AG08395 (cell line): ENCODE measurements at places on chromosomes 6 and 20.

GRCh38 chr20:58020656-58021454, 207.6 kb downstream of the ANKRD60 start:
- DNase-seq, result no peak

- peak; percentile 71 for DNase-seq
Measured at GRCh38 chr6:113120582-113121285, 736.4 kb upstream of the MARCKS start.

- DNase-seq, result no peak
Measured at GRCh38 chr6:15887491-15888461, 224.9 kb upstream of the DTNBP1 start.

DNA sequence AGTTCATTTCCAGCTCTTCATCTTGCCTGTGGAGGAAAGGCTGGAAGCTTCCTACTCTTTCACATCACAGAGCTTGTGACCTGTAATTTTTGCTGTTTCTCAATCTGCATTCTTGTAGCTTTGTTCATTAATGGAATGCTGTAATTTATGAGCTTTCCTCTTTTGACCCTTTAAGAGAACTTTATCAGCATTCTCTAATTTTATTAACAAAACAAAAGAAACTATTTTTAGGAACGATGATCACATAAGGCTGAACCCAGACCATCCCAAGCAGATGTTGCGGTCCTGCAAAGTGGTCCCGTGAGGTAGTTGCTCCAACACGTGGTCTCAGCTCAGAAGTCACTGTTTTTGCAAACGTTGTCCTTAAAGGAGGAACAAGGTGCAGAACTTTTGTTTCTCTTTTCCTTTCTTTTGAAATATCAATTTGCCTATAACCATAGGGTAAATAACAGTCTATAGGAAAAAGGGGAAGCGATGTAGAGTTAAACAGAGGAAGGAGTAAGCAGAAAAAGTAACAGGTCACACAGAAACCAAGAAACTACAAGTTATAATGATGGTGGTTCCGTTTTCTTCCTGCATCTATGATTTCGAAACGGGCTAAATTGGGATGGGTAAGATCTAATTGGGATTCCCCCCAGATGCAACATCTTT, 121.3 kb upstream of the PHACTR1 start:
- peak; percentile 56 for DNase-seq

DNA sequence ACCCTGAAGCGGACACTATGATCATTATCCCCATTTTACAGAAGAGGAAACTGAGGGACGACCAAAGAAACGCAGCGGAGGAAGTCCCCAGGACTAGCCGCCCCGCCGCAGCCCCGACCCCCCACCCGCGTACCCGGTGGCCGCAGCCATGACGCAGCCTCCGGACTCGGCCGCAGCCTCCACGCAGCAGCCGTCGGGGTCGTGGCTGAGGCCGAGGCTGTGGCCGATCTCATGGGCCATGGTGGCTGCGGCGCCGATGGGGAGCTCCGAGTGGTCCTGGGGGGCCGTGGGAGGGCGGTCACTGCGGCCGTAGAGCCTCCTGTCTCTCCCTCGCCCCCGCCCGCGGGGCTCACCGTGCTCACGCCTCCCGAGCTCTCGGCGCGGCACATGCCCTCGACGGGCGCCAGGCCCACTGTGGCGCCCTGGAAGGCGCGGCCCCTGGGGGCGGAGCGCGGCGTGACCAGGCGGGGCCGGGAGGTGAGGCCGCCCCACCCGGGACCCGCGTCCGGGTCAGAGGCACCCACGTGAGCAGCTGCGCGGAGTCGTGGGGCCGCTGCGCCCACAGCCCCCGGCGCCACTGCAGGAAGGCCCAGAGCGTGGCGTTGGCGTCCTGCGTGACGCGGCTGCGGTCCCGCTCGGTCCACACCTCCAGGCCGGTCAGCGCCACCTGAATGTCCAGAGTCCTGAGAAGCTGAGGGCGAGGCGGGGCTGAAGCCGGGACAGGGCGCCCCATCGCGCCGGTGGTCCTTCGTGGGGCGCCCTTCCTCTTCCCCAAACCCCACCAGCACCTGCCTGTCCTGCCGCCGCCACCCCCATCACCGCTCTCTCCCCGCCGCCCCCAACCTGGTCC, 8.4 kb downstream of the ADAM33 start:
- no peak for DNase-seq

DNA sequence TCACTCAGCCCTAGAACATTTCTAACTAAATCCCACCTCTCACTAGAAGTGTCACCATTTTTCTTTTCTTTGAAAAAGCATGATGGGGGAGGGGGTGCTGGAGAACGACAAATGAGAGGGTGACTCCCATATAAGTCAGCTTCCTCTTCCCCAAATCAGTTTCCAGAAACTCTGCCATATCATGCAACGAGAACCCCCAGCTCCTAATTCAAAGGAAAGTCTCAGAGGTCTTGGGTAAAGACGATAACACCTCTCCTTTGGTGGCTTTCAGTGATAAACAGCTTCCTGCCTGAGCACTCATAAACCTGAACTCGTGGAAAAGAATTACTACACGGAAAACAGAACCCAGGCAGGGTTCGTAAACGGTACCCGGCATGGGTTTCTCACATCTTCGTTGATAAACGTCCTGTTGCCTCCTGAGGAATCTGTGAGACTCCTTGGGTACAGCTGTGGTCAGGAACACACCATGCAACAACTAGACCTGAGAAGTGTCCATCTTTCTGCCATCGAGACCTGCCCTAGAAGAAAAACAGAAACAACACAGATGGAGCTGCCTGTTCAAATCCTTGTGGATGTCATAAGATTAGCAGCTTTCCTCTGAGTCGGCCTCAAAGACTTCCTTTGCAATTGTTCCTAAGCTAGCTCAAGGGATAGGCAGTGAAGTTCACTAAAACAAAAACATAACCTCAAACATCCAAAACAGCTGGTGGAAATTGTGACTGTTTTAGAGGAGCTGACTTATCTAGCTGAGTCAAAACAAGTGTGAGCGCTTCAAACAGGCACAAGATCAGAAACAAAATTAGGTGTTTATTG, 185.8 kb upstream of the PRDM1 start:
- DNase-seq, result peak; percentile 77

- no peak for DNase-seq
Measured at GRCh38 chr6:15420959-15421438, 175.1 kb downstream of the JARID2 start.

GRCh38 chr20:51860111-51860882, 58.0 kb upstream of the SALL4 start:
- peak; percentile 84 for DNase-seq

GRCh38 chr20:57325632-57326356, 3.8 kb upstream of the SPO11 start:
- no peak for DNase-seq

GRCh38 chr6:52745764-52746201, 17.5 kb downstream of the GSTA2 start:
- DNase-seq, result no peak

DNA sequence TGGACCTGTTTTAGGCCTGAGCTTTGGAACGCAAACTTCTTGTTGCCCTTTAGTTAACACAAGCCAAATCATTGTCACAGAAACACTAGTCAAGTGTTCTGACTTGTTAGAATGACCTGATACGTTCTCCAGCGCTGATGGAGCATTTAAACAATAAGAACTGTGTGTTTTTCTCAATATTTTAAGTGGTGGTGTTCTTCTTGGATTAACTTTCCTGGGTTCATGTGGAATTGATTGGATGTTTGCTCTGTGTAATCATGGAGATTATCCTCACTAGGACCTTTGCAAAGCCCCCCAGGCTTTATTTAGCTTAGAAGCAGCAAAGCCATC, 1.6 kb downstream of the LRRC1 start:
- no peak for DNase-seq

DNA sequence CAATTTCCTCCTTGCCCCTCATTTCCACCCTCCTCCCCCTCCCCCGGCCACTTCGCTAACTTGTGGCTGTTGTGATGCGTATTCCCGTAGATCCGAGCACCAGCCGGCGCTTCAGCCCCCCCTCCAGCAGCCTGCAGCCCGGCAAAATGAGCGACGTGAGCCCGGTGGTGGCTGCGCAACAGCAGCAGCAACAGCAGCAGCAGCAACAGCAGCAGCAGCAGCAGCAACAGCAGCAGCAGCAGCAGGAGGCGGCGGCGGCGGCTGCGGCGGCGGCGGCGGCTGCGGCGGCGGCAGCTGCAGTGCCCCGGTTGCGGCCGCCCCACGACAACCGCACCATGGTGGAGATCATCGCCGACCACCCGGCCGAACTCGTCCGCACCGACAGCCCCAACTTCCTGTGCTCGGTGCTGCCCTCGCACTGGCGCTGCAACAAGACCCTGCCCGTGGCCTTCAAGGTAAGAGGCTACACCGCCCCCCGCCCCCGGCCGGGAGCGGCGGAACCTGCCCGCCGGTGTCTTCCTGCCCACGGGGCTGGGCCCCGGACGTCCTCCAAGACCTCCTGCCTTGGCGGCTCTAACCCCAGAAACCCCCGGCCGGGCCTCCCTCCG, 44.9 kb upstream of the SUPT3H start:
- peak; percentile 20 for DNase-seq

DNA sequence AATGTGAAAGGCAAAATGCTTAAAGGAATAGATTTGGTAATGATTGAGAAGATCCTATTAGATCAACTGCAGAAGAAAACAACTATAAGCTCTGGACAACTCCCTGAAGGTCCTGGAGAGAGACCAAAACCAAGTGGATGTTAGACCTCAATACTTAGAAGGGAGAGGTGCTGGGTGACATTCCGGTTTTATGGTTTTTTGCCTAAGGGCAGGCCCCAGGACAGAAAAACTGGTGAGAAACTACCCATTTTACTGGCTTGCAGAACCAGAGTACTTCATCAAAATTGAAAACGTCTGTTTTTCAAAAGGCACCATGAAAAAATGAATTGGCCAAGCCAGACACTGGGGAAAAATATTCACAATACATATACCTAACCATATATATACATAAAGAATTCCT, 26.3 kb downstream of the SAMHD1 start:
- no peak for DNase-seq

DNA sequence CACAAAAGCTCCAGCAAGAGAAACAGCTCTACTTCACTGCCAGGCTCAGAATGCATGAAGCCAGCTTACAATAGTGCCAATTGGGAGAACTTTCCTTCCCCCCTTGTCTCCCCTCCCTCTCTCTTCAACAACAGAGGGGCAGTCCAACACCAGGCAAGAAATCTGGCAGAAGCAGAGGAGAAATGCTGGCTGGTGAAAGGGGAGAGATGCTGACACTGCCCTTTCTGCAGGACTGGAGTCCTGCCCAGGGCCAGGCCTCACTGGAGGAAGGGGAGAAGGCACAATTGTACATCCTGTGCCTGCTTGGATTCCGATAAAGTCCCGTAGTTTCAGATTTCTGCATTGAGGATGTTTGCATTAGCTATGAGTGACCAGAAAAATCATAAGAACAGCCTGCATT, 148.6 kb downstream of the LRRC1 start:
- no peak for DNase-seq

- peak; percentile 86 for DNase-seq
Measured at GRCh38 chr20:4297127-4297826, 281.9 kb upstream of the RNF24 start.

- DNase-seq, result no peak
Measured at GRCh38 chr6:89475634-89476033, 42.7 kb downstream of the ANKRD6 start.

- DNase-seq, result no peak
Measured at GRCh38 chr6:134533991-134534390, 216.1 kb upstream of the SGK1 start.

- no peak for DNase-seq
Measured at GRCh38 chr6:21601932-21602390, 8.4 kb downstream of the SOX4 start.

DNA sequence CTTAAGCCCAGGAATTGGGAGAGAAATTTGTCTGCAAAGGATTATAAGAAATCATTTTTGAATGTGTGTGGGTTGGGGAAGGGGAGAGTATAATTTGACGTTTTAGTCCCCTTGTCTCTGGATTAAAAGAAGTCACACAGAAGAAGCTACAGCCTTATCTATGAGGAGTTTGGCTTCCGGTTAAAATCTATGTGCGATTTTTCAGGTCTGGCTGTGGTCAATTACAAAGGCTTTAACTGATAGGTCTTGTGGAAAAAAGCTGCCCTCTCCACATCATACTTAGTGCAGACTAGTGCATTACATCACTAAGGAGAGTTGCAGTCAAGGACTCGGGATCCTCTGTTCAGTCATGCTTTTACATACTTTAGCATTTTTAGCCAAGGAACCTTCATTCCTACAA, 80.3 kb upstream of the HTR1B start:
- DNase-seq, result no peak

DNA sequence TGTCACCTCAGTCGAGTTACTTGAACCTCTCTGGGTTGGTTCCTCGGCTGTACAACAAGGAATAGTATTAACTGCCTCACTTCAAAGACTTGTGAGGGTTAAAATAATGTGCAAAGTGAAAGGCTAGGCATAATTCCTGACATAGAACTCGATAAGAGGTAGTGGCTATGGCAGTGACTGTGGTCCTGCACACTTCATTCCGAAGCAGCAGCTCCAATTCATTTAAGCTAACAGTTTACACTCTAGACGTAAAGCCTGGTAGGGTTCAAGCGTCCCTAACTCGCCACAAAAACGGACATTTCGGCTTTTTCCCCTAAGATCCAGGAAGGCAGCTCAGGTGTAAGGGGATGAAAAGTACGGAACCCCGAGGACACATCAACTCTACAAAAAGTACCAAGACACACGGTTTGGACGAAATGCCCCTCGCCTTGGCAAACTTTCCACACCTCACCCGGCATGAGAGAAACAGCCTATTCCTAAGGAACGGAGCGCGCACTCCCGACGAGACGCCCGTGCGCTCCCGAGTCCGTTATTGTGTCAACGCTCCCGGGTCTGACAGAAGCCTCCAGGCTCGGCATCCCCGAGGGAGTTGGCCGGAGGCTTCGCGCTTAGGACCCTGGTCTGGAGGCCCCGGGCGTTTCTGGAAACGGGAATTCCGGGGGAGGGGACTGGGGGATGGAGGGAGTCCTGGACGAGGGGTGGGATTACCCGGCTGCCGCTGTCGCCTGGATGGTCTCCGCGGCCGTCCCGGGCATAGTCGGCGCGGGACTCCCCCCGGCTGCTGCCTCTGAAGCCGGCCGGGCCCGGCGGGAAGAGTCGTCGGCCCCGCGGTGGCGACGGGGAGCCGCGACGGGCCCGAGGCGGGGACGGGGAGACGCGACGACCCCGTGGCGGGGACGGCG, 937 bp downstream of the ZNF318 start:
- peak; percentile 37 for DNase-seq

DNA sequence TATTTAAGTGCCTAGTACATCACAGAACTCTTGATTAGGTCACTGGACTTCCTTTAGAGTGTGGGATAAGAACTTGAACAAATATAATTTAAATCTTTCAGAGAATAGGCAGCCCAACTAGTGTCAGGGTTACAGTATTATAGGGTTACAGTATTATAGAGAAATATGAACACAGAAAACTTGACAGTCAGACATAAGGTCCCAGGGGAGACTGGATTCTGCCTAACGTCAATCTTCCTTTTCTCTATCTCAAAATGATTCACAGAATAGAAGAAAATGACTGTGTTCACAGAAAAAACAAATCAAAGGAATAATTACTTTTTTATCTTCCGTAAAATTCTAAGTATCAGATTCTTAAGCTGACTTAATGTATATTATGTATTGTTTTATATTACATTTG, 623.8 kb downstream of the HTR1B start:
- no peak for DNase-seq

- peak; percentile 33 for DNase-seq
Measured at GRCh38 chr6:125957845-125958244, 1.3 kb downstream of the HINT3 start.
